ENCODE measurements at places on chromosomes 6 and 20.

DNA sequence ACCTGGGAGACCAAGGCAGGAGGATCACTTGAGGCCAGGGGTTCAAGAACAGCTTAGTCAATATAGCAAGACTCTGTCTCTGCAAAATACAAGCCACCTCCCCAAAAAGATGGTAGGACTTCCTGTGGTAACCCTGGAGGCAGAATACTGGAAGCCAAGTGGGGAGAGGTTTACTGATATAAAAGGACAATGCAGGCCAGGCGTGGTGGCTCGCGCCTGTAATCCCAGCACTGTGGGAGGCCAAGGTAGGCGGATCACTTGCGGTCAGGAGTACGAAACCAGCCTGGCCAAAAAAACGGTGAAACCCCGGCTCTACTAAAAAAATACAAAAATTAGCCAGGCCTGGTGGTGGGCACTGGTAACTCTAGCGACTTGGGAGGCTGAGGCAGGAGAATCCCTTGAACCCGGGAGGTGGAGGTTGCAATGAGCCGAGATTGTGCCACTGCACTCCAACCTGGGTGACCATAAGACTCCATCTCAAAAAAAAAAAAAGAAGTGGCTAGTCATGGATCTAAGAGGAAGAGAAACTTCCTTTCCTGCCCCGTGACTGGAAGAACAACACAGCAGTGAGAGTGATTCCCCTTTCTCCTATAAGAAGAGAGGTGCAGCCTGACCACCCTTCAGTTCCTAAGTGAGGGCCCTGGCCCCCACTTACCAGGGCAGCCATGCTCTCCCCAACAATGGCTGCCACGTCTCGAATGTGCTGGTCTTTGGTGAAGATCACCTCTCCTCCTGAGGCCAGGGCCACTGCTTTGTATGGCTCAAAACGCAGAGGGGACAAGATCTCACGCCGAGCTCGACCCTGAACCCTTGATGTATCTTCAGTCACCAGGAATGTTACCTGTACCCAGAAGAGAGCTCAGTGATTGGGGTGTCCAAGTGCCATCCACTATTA, 6.2 kb downstream of the SAPCD1 start:
- DNase-seq, result no peak

DNA sequence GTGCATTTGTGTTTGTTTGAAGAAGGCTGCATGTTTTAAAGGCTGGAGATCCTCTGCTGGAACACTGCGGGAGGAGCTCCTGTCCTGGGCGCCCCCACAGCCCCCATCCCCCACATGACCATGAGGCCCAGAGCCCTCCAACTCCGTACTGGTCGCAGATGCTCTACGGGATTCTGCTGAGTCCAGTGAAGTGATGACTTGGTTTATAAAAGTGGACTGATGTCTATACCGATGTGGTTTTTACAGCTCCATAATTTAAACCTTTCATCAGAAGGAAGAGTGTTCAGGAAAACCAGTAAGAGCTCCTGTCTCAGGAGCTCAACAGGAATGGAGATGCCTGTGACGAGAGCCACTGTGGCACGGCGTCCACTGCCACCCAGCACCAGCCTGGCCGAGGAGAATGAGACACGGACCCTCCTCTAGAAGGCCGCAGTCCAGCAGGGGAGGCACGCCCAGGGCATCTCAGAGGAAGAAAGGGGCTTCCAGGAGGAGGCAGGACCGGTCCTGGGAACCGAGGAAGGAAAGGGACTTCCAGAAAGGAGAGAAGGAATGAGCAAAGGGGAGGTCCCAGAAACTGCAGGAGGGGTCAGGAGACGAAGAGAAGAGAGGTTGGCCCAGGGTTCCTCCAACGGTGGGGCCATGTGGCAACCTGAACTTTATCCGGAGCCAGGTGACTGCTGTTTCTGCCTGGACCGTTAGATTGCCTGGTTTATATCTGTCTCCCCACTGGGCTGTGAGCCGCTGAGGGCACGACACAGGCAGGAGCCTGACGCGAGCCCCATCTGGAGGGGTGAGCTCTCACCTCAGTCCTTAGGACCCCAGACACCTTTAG, 26.9 kb downstream of the BFSP1 start:
- no peak for DNase-seq

DNA sequence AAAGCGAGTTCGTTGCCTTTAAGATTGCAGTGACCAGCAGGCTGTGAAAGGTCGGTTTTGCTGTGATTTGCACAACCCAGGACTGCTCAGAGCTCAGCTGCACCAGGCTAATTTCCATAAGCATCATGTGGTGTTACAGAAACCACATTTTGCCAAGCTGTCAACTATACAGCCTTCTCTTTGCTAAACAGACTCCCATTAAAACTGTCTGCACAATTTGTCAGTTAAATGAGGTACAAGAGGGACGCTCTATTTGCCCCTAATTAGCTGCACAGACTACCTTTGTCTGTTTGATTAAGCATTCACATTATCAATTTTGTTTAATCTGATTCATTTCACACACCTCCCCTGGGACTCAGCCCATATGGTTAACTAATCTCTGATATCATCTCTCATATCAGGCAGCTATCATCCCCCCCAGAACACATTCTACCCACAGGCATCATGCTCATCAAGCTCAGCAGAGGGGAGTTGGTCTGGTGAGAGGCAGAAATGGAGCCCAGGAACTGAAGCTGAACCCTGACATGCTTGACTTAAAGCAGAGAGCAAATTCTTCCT, 62.1 kb downstream of the OLIG3 start:
- no peak for DNase-seq

GRCh38 chr6:111087871-111088667, 766 bp downstream of the SLC16A10 start:
- DNase-seq, result no peak

DNA sequence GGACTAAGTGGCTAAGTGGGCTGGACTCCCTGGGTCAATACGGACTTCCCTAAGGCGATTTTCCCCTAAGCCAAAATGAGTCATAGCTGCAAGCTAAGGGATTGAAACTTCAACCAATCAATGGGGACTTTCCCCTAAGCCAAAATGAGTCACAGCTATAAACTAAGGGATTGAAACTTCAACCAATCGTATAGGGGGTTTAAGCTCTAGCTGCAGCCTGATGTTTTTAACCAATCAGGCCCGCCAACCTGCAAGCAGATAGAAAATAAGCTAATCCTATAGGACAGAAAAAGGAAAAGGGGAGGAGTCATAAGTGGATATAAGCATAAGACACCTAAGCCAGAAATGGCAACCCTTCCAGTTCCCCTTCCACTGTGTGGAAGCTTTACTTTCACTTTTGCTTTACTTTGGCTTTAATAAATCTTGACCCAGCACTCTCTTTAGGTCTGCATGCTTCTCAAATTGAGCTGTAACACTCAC, 655.0 kb upstream of the HS3ST5 start:
- no peak for DNase-seq

GRCh38 chr6:142684371-142684770, 260.6 kb downstream of the HIVEP2 start:
- DNase-seq, result no peak

DNA sequence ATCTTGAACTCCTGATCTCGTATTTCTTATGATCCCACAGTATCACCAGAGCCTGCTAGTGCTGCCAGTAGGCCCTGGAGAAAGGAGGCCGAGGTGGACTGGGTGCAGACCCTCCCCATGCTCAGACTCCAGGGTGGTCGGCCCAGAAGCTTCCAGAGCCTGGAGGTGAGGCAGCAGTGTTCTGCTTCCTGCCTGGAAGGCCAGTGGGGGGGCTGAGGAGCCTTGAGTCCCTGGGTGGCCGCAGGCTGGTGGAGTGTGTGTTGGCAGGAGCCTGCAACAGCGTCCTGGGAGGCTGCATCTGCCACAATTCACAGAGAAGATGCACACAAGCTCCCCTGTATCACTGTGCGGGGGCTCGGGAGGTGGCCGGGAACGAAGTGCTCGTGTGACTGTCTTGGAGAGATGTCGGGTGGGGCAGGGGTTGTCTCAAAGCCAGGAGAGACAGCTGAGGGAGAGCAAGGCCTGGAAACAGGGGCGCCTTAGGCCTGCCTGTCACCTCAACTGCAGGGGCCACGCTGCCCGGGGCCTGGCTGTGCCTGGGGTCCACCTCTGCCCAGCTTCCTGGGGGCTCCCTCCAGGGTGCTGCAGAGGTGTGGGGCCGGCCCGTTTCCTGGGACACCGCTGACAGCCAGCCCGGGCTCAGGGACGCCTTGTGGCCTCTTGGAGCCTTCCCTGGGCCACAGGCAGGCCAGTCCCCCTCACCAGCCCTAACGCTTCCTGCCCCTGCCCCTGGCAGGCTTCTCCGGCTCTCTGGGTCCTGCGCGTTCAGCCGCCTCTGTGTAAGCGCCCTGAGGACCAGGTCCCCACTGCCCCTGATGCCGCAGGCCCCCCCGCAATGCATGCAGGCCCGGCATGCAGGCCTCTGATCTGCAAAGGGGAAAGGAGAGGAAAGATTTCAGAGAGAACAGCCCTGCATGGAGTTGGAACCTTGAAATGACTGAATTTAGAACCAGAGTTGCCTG, 24.2 kb upstream of the MAS1 start:
- DNase-seq, result no peak

DNA sequence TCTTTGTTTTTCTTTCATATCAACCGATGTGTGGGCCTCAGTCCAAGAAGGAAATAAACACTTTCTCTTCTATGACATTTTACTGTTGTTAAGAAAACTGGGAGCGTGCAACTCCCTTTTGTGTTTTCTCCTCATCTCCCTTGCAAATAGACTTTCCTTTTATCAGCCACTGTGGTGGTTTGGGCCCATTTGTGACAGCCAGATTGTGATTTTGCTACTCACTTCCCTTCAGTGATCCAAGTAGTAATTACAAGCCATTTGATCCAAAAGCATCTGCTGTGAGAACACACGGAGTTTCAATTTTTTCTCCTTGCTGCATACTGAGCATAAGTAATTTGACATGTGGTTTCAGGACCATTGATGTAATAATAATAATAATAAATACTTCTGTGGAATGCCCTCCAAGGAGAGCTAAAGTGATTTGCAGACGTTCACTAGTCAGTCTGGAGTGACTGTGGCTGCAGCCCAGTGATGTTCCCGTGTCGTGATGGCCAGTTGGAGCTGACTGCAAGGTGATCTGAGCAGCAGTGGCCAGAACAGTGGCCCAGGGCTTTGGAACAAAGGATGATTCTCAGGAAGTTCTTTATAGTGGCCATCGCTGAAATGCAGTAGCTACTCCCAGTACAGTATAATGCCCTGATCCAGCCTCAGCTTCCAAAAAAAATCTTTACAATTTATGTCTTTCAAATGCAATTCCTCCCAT, 91.9 kb upstream of the CLDN20 start:
- no peak for DNase-seq

GRCh38 chr6:18577491-18577890, 190.3 kb downstream of the RNF144B start:
- no peak for DNase-seq

DNA sequence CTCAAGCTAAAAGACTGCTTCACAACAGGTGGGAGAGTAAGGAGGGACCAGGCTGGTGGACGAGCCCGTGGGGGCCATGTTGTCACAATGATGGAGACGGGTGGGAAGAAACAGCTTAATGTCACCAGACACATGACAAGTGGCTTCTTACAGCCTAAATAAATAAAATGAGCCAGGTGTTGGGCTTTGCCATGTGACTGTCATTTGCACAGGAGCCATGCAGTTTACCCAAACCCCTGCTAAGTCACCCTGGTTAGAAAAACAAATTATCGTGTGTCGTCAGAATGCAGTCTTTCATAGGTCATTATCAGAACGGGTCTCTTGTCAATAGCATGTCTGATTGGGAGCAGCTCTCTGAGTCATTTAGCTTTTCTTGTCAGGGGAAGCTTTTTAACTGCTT, 18.5 kb downstream of the BTBD3 start:
- DNase-seq, result no peak

DNA sequence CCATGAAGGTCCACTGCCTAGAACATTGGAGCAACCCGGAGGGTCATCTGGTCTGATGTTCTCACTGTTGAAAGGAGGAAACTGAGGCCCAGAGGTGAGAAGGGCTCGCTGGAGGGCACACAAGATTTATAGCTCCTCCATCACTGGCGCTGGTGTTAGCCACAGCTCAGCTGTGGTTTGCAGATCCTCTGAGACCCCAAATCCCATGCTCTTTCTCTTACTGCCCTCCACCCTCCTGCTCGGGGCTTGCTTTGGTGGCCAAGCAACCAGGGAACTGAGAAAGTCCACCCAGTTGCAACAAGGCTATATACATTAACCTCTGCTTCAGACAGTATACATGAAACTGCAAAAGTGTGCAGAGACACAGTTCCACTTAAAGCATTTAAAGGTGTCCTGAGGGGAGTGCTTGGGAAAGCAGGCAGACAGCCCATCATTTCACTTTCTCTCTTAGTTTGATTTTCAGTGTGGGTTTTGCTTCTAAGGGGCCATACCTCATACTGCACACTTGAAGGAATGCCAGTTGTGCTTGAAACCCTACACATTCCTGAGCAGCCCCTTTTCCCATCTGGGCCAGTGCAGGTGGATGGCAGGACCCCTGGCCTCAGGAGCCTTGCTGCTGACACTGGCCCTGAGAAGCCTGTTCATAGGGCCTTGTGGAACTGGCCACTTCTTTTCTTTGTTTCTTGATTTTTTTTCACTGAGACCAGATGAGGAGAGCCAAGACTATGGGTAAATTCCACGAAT, 347.6 kb downstream of the CDC5L start:
- DNase-seq, result no peak

DNA sequence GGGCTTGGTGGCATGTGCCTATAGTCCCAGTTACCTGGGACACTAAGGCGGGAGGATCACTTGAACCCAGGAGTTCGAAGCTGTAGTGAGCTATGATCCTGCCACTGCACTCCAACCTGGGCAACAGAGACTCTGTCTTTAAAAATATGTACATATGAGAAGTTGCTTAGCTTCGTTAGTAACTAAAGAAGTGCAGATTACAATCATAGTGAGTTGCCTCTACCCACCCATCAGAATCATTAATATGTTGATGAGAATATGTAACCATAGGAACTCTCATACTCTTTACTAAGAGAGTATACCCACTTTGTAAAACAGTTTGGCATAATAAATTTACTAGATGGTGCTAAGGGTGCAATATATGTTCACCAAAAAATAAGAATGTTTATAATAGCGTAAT, 54.0 kb downstream of the EFHC1 start:
- no peak for DNase-seq

DNA sequence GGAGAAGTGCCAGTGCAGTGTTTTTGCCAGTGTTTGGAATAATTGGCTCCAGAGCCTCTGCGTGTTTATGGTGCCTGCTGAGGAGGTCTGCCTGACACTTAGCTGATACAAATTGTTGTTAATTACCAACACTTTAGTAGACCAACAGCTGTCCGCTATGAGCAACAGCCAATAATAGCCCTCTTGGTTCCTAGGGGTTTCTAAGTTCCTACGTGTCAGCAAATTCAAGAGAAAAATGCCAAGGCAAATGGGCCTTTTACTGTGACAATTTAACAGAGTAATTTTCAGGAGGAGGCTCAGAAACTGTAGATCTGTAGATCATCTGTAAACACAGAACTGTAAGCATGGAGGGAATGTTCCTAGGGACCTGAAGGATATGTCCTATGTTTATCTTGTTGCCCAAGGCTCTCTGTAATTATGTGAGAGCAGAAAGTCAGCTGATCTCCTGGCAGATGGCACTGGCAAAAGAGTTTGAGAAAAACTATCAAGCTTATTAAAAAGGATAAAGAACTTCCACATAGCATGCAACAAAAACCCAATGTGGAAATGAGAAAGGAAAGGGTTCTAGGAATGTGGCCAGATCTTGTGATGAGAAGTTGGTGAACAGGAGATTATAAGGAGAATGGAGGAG, 157.7 kb downstream of the GJA1 start:
- no peak for DNase-seq

GRCh38 chr20:50632236-50632635, 59.1 kb downstream of the RIPOR3 start:
- DNase-seq, result no peak

- DNase-seq, result no peak
Observed at GRCh38 chr20:34531608-34532265, 15.5 kb downstream of the DYNLRB1 start.

Measured in fibroblast of skin of left quadriceps (primary cell).